Activated naive CD4-positive, alpha-beta T cell (primary cell): ENCODE measurements at places on chromosomes 2 and 18.

GRCh38 chr2:236691799-236692167 is 122.2 kb downstream of the ACKR3 start:
- no peak for DNase-seq

GRCh38 chr2:127411653-127412369 is 6.4 kb upstream of the PROC start:
- DNase-seq, result no peak

GRCh38 chr2:199462347-199462955 is 4.7 kb upstream of the SATB2 start:
- DNase-seq, result no peak

DNA sequence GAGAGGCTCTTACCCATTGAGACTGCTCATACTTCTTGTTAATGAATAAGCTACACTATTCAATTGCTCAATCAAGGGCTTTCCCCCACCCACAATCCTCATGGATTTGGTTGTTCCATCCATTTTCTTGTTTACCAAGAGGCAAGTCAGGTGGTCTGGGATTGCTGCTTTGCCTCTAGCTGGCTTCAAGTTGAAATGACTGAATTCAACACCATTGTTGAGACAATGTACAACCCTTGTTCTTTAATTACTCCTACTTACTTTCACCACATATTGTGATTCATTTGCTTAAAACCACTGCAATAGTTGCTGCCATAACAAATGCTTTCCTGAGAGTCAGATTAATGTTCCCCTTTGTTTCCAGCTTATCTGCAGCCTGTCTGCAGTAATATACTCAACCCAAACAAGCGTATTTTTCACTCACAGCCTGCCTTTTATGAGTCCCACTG is 532.2 kb downstream of the RIT2 start:
- no peak for DNase-seq

- peak; percentile 72 for DNase-seq
Measured at GRCh38 chr18:8696749-8697211, 8.6 kb upstream of the MTCL1 start.
